ENCODE measurements at places on chromosomes 7 and 10.

- DNase-seq, result no peak
These were observed at the start of gene CCL24 for GRCh38 chr7:75813781-75814236. Gene CCL24 (minus strand): TSS chr7:75813806. CDS start chr7:75813715, 91 bp downstream.

- DNase-seq, result no peak
These were observed 20.9 kb downstream of the SPAM1 start for GRCh38 chr7:123945938-123946337.

- no peak for DNase-seq
These were observed 520.7 kb downstream of the SORCS3 start for GRCh38 chr10:105161767-105162166.

- no peak for DNase-seq
These were observed 143.1 kb downstream of the CHN2 start for GRCh38 chr7:29337546-29338116.

- DNase-seq, result no peak
These were observed 1293.5 kb downstream of the XPNPEP1 start for GRCh38 chr10:108629834-108630233.

DNA sequence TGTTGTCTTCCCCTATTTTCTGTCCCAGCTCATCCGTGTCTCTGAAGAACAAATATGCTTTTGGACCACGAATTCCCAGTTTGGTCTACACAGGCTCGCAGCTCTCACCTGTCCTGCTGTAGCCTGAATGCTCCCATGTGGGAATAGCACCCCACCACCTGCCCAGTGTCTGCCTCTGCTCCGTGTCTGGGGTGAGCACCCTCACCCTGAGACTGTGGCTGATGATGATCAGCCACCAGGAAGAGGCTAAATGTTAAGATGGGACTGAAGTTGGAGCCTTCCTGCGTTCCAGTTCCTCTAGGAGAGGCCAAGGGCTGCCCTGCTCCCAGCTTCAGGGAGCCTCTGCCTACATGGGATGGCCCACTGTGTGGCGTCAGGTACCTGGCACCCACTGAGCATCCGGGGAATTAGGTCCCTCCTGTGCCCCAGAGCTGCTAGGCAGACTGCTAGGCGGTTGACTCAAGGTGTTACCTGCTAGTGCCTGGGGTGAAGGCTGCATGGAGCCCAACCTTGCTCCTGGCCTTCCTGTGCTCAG lies 3.7 kb downstream of the PGAM2 start:
- no peak for DNase-seq

DNA sequence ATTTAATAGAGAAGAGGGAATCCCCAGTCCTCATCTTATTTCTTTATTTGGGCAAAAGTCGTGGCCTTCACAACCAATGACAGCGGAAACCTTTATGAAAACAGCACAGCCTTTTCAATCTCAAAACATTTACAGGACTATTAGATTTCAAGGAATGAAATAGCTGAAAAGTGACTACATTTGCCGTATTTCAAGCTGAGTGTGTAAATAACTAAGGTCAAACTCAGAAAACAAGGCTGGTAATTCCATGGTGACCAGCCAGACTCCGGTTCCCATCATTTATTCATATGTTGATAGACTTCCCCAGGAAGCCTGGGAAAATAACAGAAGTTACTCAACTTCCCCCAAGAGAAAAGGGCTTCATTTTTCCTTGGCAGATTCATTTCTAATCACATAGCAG lies 457.3 kb upstream of the NFE2L3 start:
- DNase-seq, result no peak

- DNase-seq, result no peak
These were observed 5.0 kb upstream of the MINDY3 start for GRCh38 chr10:15865304-15865703.

DNA sequence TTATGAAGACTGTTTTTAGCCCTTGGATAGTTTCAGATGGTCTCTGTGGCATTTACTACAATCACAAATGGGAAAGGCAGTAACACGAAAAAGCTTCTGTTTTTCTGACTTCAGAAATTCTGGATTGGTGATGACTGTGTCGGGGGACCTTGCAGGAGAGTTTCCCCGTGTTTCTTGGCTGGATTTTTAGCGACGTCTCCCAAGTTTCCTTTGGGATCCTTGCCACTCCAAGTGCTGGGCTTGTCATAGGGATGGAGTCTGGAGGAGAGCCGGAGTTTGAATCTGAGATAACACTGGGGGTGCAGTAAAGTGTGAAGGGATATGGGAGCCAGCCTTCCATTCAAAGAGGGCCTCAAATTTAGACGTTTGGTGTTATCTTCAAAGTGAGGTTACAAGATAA lies 179.0 kb downstream of the SNX10 start:
- DNase-seq, result no peak

DNA sequence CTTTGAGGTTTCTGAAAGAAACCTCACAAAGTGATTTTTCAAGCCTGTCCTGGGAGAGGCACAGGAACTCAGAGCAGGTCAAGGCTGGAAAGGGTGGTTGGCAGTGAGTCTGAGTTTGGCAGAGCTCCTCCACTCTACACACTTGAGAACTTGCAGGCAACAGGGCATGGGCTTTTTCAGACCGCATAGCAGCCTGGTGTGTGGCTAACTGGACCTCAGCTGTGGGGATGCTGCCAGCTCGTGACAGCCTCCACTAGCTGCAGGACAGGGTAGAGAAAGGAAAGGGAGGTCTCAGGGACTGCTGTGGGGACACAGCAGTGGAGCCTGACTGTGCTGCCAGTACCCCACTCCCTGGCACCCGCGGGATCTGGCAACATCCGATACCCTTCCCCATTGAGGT lies 2.6 kb downstream of the CDHR1 start:
- DNase-seq, result no peak

- no peak for DNase-seq
These were observed 25.2 kb downstream of the FOXK1 start for GRCh38 chr7:4707217-4707741.

DNA sequence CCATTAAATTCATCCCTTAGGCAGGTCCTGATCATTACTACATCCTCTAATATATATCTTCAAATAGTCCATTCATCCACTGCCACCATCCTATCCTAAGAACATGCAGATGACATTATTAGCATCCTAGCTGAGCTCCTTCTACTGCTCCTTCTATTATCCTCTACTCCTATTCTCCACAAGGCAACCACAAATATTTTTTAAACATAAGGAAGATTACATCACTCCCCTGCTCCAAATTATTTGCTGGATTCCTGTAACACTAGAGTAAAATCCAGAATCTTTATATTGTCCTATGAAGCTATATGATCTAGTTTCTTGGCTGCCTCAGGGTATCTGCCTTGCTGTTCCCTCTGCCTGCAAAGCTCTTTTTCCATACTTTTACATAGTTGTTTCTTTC lies 176.3 kb upstream of the SLC26A5 start:
- no peak for DNase-seq

GRCh38 chr7:80187279-80187678 lies 52.6 kb downstream of the GNAI1 start:
- DNase-seq, result no peak

DNA sequence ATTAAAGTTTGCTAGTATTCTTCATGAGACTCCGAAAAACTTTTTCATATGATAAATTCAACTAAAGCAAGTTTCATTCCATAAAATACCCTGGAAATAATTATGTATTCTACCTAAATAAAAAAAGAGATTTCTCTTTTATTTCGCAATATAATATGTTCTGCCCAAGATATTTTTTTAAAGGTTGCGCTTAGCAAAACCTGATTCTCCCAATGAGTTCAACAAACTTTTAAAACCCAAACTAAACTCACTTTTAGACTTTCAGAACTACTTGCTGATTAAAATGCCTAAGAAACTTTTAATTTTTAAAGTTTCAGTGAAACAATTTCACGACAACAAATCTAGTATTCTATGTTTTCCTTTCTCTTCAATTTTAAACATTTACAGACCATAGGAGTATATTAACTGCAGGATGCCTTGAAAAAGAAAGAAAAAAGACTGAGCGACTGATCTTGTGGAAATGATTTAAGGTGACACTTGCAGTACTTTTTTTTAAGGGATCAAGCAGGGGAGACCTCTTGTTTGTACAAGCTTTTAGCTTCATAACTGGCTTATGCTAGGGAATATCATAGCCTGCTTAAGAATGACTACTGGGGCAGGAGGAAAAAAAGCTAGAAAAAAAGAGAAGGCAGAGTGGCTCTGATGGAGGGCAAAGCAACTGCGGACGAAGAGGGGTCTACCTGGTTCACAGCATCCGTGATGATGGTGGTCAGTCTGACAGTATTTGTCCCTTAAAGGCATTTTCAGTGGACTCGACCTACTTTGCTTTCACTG lies 1.5 kb downstream of the ZNF800 start:
- no peak for DNase-seq

GRCh38 chr10:129953119-129954051 lies 10.7 kb downstream of the EBF3 start:
- DNase-seq, result no peak
